Activated B cell treated with CpG ODN at 0.5 μM for 24 hours (primary cell): ENCODE measurements at places on chromosomes 6 and 20. TPM values are rescaled to one million over a fixed set of nuclear protein-coding genes. Genes with fewer than 3 reads are reported as not detected.

ANKRD60 gene
- not detected in 2 replicates for total RNA-seq

- no peaks in the 10 kb centered on the region for H3K36me3 ChIP-seq
- DNase-seq = no peak
- H3K4me3 ChIP-seq = no peak overlapping the region
- H3K27ac ChIP-seq = no peak overlapping the region
- H3K27me3 ChIP-seq = peaks cover 13% of the 10 kb centered on the region
- no peaks in the 10 kb centered on the region for H3K4me1 ChIP-seq
Observed at GRCh38 chr20:58544286-58544685, 29.1 kb upstream of the APCDD1L start.

DNA sequence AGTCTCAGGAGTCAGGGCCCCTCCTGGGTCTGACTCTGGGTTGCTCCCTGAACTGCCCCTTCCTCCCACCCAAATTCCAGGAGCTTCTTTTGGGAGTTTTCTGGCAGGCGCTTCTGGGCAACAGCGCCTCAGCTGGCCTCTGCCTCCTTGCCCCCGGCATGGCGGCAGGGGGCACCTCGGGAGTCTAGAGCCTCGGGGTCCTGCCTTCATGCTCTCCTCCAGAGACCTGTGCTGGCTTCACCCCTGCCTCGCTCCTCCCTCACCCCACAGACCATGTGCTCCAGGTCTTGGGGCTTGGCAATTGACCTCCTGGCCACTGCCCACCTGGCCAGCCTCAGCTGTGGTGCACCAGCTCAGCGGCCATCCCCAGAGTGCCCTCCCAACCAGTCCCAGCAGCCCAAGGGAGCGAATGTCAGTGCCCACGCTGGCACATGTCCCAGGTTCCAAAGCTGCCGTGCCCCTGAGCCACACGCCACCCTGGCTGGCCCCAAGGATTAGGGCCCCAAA lies 43.4 kb downstream of the SRC start:
- H3K27ac ChIP-seq = no peak overlapping the region
- no peak overlapping the region for H3K4me3 ChIP-seq
- no peaks in the 10 kb centered on the region for H3K27me3 ChIP-seq
- H3K4me1 ChIP-seq = peaks cover 8% of the 10 kb centered on the region
- H3K36me3 ChIP-seq = peaks cover 28% of the 10 kb centered on the region
- DNase-seq = no peak

DNA sequence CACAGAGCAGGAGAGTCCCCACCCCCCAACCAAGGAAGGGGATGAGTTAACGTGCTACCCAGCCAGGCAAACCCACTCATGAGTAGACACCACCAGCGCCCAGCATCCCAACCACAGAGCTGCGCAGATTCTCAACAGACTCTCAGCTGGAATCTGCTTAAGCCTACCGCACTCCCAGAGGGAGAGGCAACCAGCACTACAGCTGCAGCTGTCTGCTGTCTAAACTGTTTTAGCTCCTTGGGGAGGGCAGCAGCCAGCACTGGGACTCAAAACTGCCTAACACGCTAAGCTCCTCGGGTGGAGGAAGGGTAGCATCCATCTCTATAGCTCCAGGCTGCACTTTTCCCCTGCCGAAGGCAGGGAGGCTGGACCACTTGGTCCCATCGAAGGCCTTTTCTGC lies 539.8 kb downstream of the EPHA7 start:
- H3K27ac ChIP-seq = no peak overlapping the region
- no peaks in the 10 kb centered on the region for H3K27me3 ChIP-seq
- no peaks in the 10 kb centered on the region for H3K4me1 ChIP-seq

GRCh38 chr6:2108700-2109306 lies 136.6 kb downstream of the GMDS start:
- H3K27me3 ChIP-seq = no peaks in the 10 kb centered on the region
- H3K4me3 ChIP-seq = no peak overlapping the region
- no peak for DNase-seq
- peaks cover 2% of the 10 kb centered on the region for H3K36me3 ChIP-seq

DNA sequence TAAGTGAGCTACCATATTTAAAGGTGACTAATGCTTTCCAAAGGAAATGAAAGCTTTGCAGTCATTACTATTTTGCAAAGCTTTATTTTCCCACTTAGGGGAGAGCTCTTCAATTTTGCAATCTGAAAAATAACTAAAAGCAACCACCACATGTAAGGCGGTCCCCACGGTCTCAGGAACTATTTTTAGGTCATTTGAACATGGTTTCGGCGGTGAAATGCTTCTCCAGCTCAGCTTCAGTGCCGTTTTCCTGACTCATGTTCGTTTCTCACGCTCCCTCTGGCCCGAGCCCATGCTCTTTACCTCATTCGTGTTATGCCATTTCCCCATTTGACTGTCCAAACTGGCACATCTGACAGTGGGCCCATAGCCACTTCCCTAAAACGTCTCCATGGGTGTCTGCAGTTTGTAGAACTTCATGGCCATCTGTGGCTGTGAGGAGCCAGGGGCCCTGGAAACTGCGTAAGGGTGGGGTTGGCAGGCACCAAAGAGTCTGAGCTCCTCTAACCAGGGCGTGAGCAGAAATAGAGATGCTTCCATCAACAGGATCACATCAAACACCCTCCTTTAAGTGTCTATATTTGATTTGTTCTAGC lies 46.5 kb downstream of the ADTRP start:
- peaks cover 23% of the 10 kb centered on the region for H3K4me1 ChIP-seq
- DNase-seq = peak; percentile 19
- H3K27ac ChIP-seq = peak overlapping the region; percentile 64
- H3K4me3 ChIP-seq = no peak overlapping the region
- peaks cover 17% of the 10 kb centered on the region for H3K27me3 ChIP-seq

HLA-DQB1 gene
- total RNA-seq = 262 and 310 TPM in 2 replicates

- peaks cover 3% of the 10 kb centered on the region for H3K4me1 ChIP-seq
- DNase-seq = no peak
- peak overlapping the region; percentile 61 for H3K27ac ChIP-seq
- H3K36me3 ChIP-seq = peaks cover 80% of the 10 kb centered on the region
- no peaks in the 10 kb centered on the region for H3K27me3 ChIP-seq
Observed at GRCh38 chr6:106563614-106564013, 65.7 kb downstream of the RTN4IP1 start.

GPSM3 gene
- total RNA-seq = 185 and 199 TPM in 2 replicates

DNA sequence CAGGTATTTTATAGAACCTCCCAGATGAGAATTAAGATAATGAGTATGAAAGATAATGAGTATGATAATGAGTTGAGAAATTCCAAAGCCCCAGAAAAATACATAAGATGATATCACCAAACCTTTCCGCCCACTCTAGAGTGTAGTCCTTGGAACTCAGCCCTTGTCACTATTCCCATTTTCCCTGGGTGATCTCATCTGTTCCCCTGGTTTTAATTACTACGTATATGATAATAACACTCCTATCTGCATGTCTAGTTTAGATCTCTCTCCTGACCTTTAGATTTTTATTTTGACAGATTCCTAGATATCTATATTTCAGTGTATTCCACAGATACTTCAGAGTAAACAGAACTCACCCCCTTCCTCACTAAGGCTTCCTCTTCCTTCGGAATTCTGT lies 51.0 kb upstream of the ASIP start:
- no peaks in the 10 kb centered on the region for H3K4me1 ChIP-seq
- DNase-seq = no peak
- H3K4me3 ChIP-seq = no peak overlapping the region

DNA sequence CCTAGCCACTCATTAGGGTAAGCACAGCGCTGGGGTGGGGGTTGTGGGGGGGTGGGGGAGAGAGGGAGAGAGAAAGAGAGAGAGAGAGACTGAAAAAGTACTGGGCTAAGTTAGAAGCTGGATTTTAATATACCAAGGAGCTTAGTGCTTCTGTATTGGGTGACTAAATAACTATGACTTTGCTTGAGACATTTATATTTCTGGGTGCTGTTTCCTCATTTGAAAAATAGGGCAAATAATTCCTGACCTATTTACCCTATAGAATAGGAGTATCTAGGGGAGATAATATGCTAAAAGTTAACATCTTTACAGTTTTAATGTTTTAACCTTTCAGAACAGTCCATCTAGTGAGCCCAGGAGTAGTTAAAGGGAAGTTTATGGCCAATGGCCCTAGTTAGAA lies 7.7 kb downstream of the NKAIN2 start:
- no peak for DNase-seq
- no peak overlapping the region for H3K4me3 ChIP-seq
- peaks cover 8% of the 10 kb centered on the region for H3K27me3 ChIP-seq
- no peaks in the 10 kb centered on the region for H3K4me1 ChIP-seq

- no peaks in the 10 kb centered on the region for H3K4me1 ChIP-seq
- H3K36me3 ChIP-seq = no peaks in the 10 kb centered on the region
- no peak overlapping the region for H3K4me3 ChIP-seq
Observed at GRCh38 chr6:133553652-133554051, 312.5 kb downstream of the EYA4 start.

GRCh38 chr20:10291568-10292248 lies 73.1 kb downstream of the SNAP25 start:
- peaks cover 4% of the 10 kb centered on the region for H3K27me3 ChIP-seq
- no peak overlapping the region for H3K4me3 ChIP-seq
- H3K36me3 ChIP-seq = no peaks in the 10 kb centered on the region
- H3K27ac ChIP-seq = no peak overlapping the region
- no peaks in the 10 kb centered on the region for H3K4me1 ChIP-seq

- H3K36me3 ChIP-seq = no peaks in the 10 kb centered on the region
- H3K27ac ChIP-seq = no peak overlapping the region
- no peak for DNase-seq
- no peaks in the 10 kb centered on the region for H3K27me3 ChIP-seq
Observed at GRCh38 chr6:2203264-2203663, 42.1 kb downstream of the GMDS start.
